ENCODE measurements at places on chromosomes 4 and X. TPM values are rescaled to one million over a fixed set of nuclear protein-coding genes. Genes with fewer than 3 reads are reported as not detected.
A peak's percentile ranks its signal among the peaks of the same experiment; 100 is the strongest.

The ADH4 gene
- total RNA-seq, result 0.66 TPM

The FATE1 gene
- total RNA-seq, result not detected

The BGN gene
- 63.9 TPM for total RNA-seq

The KIAA1210 gene
- not detected for total RNA-seq

The DCAF4L1 gene
- under 0.01 TPM for total RNA-seq

- no peak for DNase-seq
Observed at GRCh38 chrX:155880586-155881157, 473 bp upstream of the VAMP7 start.

GRCh38 chr4:8228319-8229250 lies 29.5 kb downstream of the SH3TC1 start:
- peak; percentile 58 for DNase-seq

GRCh38 chr4:168867128-168867527 lies 142.9 kb downstream of the CBR4 start:
- DNase-seq, result no peak

- no peak for DNase-seq
Observed at GRCh38 chrX:102627640-102628039, 23.6 kb upstream of the GPRASP1 start.

GRCh38 chr4:130632731-130633604 lies 1537.0 kb downstream of the C4orf33 start:
- DNase-seq, result no peak

Measured in tibial nerve (tissue), 4 donors.